ENCODE measurements at places on chromosomes 1 and 21.

DNA sequence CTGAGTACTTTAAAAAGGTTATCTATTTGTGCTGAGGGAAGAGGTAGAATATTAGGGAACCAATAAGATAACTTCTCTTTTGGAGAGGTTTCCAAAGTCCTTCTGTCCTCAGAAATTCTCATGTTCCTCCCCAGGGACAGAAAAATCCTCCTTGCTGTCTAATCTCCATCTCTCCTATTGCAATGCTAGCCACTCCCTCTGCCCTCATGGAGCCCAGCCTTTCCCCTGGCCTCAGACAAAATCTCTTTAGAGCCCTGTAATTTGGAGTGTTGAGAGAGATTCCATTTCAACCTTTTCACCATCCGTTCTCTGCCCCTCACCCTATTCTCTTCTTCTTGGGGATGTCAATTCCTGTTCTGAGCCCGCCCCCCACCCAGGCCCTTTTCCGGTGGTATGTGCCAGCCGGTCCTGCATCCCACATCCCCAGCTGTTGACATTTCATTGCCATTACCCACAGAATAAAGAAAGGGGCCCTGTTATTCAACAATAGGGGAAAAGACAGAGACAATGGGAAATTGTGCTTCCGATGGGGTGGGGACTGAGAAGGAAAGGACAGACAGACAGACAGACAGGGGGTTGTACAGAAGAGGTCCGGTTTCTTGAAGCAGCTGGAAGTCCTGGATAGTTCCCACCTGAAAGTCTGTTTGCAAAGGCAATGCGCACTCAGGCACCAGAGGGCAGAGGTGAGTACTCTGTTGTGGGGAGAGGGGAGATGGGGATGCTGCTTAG, at the start of gene HAPLN2:
Gene HAPLN2, plus strand, starts transcription at position 563 of the 729 bp plus-strand sequence. CDS start 4,076 bp downstream, outside the sequence.
- DNase-seq: no peak

DNA sequence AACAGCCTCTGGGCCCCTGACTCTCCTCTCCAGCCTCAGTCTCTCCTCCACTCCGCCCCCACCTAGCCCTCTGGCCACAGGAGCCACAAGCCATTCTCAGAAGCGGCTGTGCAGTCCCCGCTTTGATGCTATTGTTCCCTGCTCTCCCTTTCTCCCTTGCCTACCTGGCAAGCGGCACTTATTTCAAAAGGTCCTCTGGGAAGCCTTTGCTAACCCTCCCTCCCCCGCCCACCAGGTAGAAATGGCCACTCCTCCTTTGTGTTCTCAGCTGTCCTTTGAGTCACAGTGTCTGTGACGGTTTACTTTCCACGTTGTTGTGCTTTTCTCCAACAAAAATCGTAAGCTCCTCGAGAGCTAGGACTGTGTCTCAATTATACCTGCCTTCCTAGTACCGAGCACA, 338.4 kb upstream of the PROX1 start:
- no peak for DNase-seq

- DNase-seq: no peak
These were observed 8.3 kb upstream of the VN1R5 start for GRCh38 chr1:247247568-247247967.

- DNase-seq: no peak
These were observed 183.6 kb upstream of the UBE2U start for GRCh38 chr1:64019818-64020217.

GRCh38 chr1:160628799-160629263, 18.0 kb downstream of the SLAMF1 start:
- DNase-seq: no peak

DNA sequence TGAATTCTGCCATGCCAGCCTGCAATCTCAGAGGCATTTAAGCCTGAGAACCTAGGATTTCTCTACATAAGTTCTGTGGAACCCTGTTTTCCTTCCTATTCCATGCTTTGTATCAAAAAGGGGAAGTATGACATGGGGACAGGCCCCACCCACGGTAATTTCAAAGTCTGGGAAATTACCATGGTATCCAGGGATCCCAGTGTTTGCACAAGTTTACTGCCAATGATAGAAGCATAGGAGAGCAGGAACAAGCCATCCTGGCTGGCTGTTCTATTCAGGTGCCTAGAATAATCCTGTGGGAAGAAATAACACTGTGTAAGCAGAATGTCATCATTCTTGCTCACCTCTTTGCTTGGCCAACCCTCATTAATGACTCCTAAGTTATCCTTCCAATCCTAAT, 53.8 kb upstream of the ATP1B1 start:
- no peak for DNase-seq

GRCh38 chr1:41520951-41521752, 36.7 kb upstream of the EDN2 start:
- no peak for DNase-seq

DNA sequence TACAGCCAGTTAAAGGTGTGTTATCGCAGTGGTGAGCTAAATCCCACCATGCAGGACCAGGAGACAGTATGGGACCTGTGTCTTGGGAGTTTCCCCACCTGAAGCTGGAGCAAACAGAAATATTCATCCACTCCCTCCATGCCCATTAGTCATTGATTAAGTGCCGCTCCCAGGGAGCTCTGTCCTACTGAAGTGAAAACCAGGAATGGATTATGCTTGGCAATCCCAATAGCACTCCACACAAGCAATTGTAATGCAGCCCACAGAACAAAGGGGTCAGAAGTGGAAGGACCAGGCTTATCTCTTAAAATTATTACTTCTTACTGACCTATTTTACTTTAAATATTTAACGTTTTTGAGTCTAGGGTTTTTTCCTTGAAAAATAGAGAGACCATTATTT, 1005.4 kb downstream of the ADGRL2 start:
- no peak for DNase-seq

DNA sequence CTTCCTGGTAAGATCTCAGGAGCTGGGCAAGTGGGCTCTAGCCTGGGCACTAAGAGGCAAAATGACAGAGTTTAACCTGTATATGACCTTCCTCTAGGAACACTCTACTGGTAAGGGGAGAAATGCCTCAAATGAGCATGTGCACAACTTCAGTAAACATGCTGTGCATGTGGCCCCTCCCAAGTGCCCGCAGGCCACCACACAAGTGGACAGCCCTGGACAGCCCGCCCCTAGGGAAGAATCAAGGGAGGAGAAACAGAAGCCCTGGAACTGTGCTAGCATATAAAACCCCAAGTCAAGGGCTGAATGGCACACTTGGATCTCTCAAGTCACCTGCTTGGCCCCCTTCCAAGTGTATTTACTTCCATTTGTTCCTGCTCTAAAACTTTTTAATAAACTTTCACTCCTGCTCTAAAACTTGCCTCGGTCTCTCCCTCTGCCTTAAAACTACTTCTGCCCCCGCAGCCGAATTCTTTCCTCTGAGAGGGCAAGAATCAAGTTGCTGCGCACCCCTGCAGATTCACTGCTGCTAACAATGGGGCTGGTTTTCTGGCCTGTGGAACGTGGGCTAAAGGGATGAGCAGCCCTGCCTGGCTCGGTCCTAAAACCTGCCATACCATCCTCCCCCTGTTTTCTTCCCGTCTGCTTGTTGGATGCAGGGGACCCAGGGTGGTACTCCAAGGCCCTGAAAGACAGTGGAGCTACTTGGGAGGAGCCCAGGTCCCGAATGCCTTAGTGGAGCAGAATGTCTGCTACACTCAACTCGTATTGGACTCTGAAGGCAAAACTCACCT, 93.5 kb downstream of the IER5 start:
- no peak for DNase-seq

GRCh38 chr1:66374561-66375111, 159.3 kb upstream of the SGIP1 start:
- peak; percentile 51 for DNase-seq

DNA sequence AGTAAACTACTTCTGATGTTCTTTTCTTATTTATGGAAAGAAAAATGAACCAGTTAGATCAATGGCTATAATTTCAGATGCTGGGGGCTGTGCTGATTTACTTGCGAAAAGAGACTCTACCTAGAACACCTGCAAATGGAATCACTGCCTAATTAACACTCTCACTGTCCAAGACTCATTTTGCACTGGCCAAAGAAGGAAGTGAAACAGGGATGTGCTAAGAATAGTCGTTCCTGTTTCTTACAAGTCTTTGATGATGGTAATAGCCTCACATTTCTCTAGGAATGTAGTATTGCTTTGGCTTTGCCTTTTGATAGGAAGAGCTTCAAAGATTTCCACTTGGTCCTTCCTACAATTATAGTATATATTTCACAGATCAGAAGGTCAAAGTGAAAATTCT, 12.7 kb upstream of the TSNAX start:
- DNase-seq: no peak

DNA sequence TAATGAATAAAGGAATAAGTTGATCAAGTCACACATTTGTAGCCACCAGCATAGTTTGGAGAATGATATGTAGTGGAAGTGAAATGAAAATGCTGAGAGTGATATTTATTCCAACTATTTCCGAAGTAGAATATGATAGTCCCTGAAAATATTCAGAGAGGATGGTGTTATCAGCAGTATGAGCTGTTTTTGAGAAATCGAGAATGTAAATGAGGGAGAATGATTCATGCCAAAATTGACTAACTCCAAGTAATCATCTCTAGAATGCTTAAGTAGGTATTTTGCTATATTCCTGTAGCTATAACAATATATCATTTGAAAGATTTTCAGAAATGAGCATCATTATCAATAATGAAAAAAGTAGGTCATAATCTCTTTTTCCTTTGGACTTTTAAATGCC, 178.9 kb downstream of the PDE4B start:
- DNase-seq: no peak

DNA sequence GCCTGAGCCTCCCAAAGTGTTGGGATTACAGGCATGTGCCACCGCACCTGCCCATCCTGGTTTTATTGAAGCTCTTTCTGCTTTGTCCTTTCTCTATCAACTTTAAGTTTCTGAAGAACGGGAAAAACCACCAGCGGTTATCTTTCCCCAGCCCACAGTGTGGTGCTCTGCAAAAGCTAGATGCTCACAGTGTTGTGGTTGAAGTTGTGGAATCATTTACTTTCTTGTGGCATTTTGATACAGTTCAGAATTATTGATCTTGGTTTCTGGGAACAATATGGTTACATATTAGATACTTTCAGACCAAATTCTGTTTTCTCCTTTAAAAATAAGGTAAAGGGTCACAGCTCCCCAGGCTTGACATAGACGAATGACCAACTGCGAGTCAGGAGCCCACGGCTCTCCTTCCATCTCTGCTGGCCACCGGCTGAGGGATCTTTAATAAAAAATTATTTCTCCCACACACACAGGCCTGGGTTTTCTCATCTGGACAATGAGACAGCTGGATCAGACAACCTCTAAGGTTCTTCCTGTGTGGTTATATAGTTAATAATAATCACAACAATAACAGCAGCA, 385.3 kb downstream of the SETD4 start:
- no peak for DNase-seq

Measured in stimulated activated CD4-positive, alpha-beta T cell treated with anti-CD3 and anti-CD28 coated beads, Interleukin-2, amount 100 ng/mL, for 24 hours (primary cell).